Activated CD4-positive, alpha-beta memory T cell treated with anti-CD3 and anti-CD28 coated beads for 36 hours (primary cell): ENCODE measurements at places on chromosomes 5 and 9. TPM values are rescaled to one million over a fixed set of nuclear protein-coding genes. Genes with fewer than 3 reads are reported as not detected.
A peak's percentile ranks its signal among the peaks of the same experiment; 100 is the strongest.

GRCh38 chr5:179292681-179293635, 52.3 kb downstream of the ADAMTS2 start:
- H3K4me1 ChIP-seq: no peaks in the 10 kb centered on the region
- H3K27me3 ChIP-seq: no peaks in the 10 kb centered on the region
- no peak for DNase-seq

GRCh38 chr5:55096861-55097260, 5.6 kb upstream of the GZMA start:
- peak overlapping the region; percentile 72 for H3K27ac ChIP-seq
- no peak overlapping the region for H3K4me3 ChIP-seq
- H3K27me3 ChIP-seq: no peaks in the 10 kb centered on the region

GRCh38 chr5:151534350-151534749, 56.8 kb downstream of the FAT2 start:
- H3K36me3 ChIP-seq: no peaks in the 10 kb centered on the region
- H3K27ac ChIP-seq: no peak overlapping the region
- DNase-seq: no peak
- H3K4me3 ChIP-seq: no peak overlapping the region
- no peaks in the 10 kb centered on the region for H3K27me3 ChIP-seq

DNA sequence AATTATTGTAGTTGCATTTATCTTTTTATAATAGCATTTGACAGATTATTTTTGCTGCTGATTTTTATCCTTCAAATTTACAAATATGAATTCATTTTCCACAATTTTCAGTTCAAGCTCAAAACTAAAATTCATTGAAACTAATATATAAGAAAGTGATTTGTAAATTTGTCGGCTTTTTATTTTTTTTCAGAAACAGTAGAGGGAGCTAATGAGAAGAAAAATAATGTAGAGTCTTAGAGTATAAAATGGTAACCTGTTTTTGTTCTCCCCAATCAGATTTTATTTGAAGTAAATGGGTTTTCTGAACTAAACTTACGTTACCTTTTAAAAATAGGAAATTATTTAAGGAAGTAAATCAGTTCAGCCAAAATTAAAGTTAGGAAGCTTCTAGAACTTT, 19.2 kb downstream of the PRRC1 start:
- peaks cover 52% of the 10 kb centered on the region for H3K36me3 ChIP-seq
- H3K27ac ChIP-seq: no peak overlapping the region
- H3K4me1 ChIP-seq: no peaks in the 10 kb centered on the region
- no peak overlapping the region for H3K4me3 ChIP-seq
- DNase-seq: no peak

GRCh38 chr9:111176511-111176910, 138.2 kb upstream of the LPAR1 start:
- DNase-seq: no peak
- no peaks in the 10 kb centered on the region for H3K36me3 ChIP-seq
- H3K4me1 ChIP-seq: no peaks in the 10 kb centered on the region
- peaks cover 2% of the 10 kb centered on the region for H3K27me3 ChIP-seq

GRCh38 chr5:33696411-33696810, 195.4 kb downstream of the ADAMTS12 start:
- no peaks in the 10 kb centered on the region for H3K27me3 ChIP-seq
- no peak overlapping the region for H3K4me3 ChIP-seq
- no peaks in the 10 kb centered on the region for H3K4me1 ChIP-seq
- no peak for DNase-seq
- no peaks in the 10 kb centered on the region for H3K36me3 ChIP-seq

- peaks cover 29% of the 10 kb centered on the region for H3K36me3 ChIP-seq
- no peak overlapping the region for H3K4me3 ChIP-seq
- DNase-seq: no peak
- H3K4me1 ChIP-seq: peaks cover 43% of the 10 kb centered on the region
Observed at GRCh38 chr9:34650816-34651215, 1.2 kb upstream of the IL11RA start.

DNA sequence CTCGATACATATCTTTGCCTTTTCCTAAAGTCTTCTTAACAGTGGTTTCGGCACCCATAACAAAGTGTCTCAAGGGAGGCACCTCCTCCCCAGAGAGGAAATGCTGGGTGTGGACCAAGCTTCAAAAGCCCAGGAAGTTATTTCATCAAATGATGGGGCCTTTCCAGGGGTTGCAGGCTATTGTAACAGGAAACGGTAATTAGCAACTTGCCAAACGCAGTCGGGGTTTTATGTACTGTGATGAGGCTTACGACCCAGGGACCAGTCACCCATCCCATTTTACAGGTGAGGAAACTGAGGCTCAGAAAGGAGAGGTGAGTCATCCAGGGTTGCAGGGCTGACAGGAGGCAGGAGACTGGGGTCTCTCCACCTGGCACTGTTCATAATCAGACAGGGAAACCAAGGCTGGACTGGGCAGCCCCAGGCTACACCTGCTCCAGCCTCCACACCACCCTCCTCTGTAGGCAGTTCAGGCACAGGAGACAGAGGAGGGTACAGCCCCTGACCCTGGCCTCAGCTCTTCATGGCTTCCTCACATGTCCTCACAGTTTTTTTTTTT, 30.0 kb upstream of the SUSD3 start:
- peak; percentile 77 for DNase-seq
- H3K4me1 ChIP-seq: peaks cover 78% of the 10 kb centered on the region
- peak overlapping the region; percentile 96 for H3K27ac ChIP-seq
- no peaks in the 10 kb centered on the region for H3K27me3 ChIP-seq

GRCh38 chr5:174718880-174719610, 5.3 kb upstream of the MSX2 start:
- H3K4me3 ChIP-seq: no peak overlapping the region
- no peaks in the 10 kb centered on the region for H3K36me3 ChIP-seq
- peaks cover 65% of the 10 kb centered on the region for H3K27me3 ChIP-seq

- no peaks in the 10 kb centered on the region for H3K36me3 ChIP-seq
- DNase-seq: no peak
- H3K4me1 ChIP-seq: peaks cover 7% of the 10 kb centered on the region
Observed at GRCh38 chr5:109016300-109016699, 268.6 kb downstream of the FER start.

C7 gene
- not detected for total RNA-seq

LPAR1 gene
- total RNA-seq: not detected
